G401 (cell line): ENCODE measurements at places on chromosomes 6 and 20. TPM values are rescaled to one million over a fixed set of nuclear protein-coding genes. Genes with fewer than 3 reads are reported as not detected.
A peak's percentile ranks its signal among the peaks of the same experiment; 100 is the strongest.

GRCh38 chr6:71496018-71496721, 207.6 kb downstream of the OGFRL1 start:
- DNase-seq: peak; percentile 25

GRCh38 chr6:28880894-28881780, 42.6 kb downstream of the TRIM27 start:
- peak; percentile 76 for DNase-seq

DNA sequence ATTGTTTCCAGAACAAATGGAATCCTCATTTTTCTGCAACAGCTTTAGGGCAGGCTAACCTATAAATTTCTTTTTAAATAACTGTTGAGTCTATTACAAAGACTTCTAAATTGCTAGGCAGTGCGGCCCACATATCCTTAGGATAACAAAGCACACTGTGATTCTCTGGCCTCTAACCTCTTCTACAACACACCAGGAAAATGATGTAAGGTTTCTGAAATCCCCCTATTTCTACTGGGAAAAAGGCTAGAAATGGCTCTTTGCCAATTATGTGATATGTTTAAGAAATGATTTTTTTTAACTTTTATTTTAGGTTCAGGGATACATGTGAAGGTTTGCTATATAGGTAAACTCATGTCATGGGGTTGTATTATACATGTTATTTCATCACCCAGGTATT, 17.3 kb upstream of the NT5E start:
- no peak for DNase-seq

DNA sequence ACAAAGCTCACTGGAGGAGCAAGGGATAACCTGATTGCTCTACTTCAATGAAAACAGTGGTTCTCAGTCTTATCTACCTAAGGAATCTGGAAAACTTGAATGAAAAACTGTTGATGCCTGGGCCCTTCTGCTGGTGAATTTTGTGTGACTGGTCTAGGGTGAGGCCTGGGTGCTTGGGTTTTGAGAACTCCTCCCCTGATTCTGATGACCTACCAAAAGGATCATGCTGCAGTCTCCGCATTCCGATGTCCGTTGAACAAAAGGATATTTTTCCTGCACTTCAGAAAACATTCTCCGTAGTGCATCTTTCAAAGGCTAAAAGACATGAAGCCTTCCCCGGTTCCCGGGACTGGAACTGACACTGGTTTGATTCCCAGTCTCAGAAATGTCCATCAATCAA, 157.9 kb downstream of the SYNDIG1 start:
- no peak for DNase-seq

DNA sequence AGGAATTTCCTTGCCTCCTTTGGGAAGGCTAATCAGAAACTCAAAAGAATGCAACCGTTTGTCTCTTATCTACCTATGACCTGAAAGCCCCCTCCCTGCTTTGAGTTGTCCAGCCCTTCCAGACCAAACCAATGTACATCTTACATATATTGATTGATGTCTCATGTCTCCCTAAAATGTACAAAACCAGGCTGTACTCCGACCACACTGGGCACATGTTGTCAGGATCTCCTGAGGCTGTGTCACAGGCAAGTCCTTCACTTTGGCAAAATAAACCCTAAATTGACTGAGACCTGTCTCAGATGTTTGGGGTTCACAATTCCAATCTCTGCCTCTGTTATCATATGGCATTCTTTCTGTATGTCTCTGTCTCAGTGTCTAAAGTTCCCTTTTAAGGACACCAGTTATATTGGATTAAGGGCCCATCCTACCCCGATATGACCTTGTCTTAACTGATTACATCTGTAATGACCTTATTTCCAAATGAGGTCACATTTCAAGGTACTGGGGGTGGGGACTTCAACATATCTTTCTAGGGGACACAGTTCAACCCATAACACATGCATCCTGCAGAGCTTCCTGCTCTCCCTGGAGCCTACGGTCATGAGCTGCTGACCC, 513.5 kb upstream of the JARID2 start:
- DNase-seq: no peak

DNA sequence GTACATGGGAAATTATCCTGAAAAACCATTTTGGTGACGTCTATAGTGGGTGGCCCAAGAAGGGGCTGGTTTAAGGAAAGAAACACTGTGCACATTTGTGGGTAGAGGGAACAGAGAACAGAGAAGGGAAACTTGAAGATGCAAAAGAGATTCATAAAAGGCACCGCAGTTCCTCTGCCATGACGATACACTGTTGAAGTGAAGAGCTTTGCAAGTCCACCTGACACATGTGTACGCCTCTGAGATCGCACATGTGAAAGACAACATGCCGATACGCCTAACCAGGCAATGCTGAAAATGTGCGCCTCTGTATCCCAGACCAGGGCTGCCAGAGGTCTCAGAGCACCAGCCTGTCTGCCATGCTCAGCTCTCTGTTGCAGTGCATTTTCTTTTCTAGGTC, 180.9 kb downstream of the KIF16B start:
- DNase-seq: no peak

ROS1 gene
- not detected in 2 replicates for total RNA-seq

HLA-F gene
- not detected in 2 replicates for total RNA-seq

TMEM170B gene
- total RNA-seq: 4.9 and 6.3 TPM in 2 replicates
